ENCODE measurements at places on chromosomes 3 and 15.

GRCh38 chr15:77986891-77987764 is 90.4 kb downstream of the TBC1D2B start:
- H3K27ac ChIP-seq: no peak overlapping the region
- peaks cover 10% of the 10 kb centered on the region for H3K27me3 ChIP-seq
- no peak overlapping the region for H3K4me3 ChIP-seq

- no peak overlapping the region for H3K27ac ChIP-seq
- no peak overlapping the region for H3K4me3 ChIP-seq
- DNase-seq: no peak
These were observed 116.1 kb upstream of the IL12A start for GRCh38 chr3:159872374-159873109.

DNA sequence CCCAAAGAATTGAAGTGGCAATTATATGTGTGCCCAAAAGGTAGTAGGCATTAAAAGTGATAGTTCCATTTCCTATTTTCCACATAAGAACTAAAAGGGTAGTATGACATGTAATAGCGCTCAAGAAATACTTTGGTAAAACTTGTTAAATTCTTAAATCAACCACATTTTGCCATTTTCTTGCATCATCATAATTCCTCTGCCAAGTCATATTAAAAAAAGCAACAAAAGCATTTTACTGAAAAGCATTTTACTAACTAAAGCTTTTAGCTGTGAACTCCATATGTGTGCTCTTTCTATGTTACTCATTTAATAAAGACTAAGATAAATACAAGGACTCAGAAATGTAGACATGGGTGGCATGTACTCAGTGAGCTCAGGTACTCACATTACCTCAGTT is 70.1 kb downstream of the GPR160 start:
- no peaks in the 10 kb centered on the region for H3K27me3 ChIP-seq
- H3K4me1 ChIP-seq: no peaks in the 10 kb centered on the region
- H3K4me3 ChIP-seq: no peak overlapping the region
- no peak for DNase-seq
- peak overlapping the region; percentile 67 for H3K27ac ChIP-seq
- H3K36me3 ChIP-seq: peaks cover 12% of the 10 kb centered on the region

DNA sequence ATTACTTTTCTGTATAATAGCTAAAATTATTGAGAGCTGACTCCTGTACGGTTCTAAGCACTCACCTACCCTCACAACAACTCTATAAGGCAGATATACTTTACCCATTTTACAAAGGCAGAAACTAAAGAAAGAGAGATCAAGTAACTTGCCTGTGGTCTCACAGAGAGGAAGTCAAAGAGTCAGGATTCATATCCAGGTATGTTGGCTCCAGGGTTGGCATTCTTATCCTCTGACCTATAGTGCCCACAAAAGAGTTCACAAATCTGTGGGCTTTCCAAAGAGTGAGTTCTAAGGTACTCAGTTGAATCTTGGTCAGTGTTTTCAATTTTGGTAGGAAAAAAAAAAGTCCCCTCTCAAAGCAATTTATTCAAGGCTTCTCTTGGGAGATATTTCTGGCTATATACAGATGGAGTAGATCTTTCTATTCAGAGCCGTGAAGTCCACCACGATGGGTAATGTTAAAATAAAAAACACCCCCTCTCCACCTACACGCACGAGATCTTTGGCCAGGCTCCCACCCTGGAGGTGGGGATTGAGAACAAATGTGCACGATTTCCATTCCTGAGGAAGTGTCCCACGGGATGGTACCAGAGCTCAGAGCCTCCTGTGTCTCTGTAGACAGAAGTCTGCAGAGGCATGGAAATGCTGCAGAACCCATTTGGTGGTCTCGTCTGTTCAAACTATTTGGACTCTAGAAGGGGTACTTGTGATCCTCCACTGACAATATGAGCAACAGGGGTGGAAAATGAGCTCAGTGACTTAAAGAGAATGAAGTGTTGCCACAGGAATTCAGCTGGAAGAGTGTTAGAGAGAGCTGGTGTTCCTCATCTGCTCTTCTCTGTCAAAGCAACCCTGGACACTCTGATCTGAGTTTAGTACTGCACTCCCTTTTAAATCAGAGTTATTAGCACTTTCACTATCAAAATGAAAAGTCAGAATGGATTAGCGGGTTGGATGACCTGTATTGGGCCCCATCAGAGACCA is 212.1 kb upstream of the EIF1B start:
- no peak for DNase-seq
- H3K4me1 ChIP-seq: peaks cover 2% of the 10 kb centered on the region

- no peak for DNase-seq
- no peak overlapping the region for H3K4me3 ChIP-seq
- no peaks in the 10 kb centered on the region for H3K27me3 ChIP-seq
- H3K4me1 ChIP-seq: no peaks in the 10 kb centered on the region
These were observed 26.1 kb downstream of the TAMM41 start for GRCh38 chr3:11820531-11821041.

DNA sequence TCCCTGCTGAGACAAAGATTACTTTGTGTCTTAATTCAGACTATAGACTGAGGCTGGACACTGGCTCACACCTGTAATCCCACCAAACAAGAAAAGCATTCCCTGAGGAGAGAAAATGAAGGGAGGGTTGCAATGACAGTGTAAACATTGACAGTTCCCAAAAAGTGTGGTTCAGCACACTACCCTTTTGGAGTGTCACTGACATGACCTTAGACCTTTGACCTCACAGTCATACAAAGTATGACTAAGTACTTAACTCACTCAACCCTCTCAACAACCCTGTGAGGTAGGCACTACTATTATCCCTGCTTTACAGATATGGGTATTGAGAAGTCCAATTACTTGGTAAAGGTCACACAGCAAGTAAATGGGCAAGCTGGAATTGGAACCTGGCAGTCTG is 341.7 kb downstream of the LRRC3B start:
- no peaks in the 10 kb centered on the region for H3K27me3 ChIP-seq
- no peak overlapping the region for H3K4me3 ChIP-seq
- no peak for DNase-seq
- peaks cover 3% of the 10 kb centered on the region for H3K4me1 ChIP-seq
- H3K27ac ChIP-seq: no peak overlapping the region
- H3K36me3 ChIP-seq: no peaks in the 10 kb centered on the region

DNA sequence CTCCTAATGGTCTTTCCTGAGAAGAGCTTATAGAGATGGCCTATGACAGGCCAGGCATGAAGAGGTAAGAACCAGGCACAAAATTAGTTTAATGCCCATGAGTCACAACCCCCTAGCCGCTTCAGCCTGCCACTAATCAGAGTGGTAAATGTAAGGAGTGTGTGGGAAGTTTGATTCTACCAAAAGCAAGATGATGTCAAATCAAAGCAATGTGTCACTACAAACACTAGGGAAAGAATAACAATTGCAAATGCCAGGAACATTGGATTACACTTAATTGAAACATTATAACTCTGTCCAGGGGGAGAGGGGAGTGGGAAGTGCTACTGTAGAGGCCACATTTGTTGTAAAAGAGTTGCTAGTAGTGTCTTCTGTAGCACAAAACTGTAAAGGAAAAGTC is 596.6 kb upstream of the AGTR1 start:
- no peaks in the 10 kb centered on the region for H3K4me1 ChIP-seq
- no peak overlapping the region for H3K27ac ChIP-seq
- no peak for DNase-seq
- H3K4me3 ChIP-seq: no peak overlapping the region
- H3K27me3 ChIP-seq: no peaks in the 10 kb centered on the region

DNA sequence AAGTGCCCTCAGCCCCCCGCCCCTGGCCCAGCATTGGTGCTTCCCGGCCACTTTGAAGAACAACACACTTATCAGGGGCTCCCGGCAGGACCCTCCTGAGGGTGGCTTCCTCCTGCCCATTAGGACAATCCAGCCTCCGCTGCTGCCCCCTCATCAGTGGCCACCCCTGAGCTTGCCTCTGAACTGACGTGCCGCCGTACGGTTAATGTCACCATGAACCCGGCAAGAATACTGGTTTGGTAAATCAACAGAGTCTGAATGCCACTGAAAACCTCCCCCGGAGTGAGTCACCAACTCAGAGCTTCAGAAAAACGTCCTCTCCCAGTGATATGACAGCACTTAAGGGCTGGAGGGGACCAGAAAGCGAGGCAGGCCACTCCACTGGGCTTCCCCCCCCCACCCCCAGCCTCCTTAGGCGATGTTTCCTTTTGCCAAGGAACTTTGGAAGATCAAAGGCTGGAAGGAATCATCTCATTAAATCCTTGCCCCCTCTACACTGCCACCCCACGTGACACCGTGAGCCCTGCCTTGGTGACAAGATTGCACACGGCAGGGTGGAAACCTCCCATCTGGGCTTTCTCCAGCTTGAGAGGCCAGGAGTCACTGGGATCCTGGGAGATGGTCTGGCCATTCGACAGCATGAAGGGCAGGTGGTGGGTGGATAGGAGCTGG is 142.1 kb downstream of the NUP210 start:
- peaks cover 44% of the 10 kb centered on the region for H3K27me3 ChIP-seq
- peaks cover 2% of the 10 kb centered on the region for H3K4me1 ChIP-seq
- no peak for DNase-seq
- H3K4me3 ChIP-seq: no peak overlapping the region
- H3K36me3 ChIP-seq: no peaks in the 10 kb centered on the region

- peaks cover 4% of the 10 kb centered on the region for H3K27me3 ChIP-seq
- H3K27ac ChIP-seq: no peak overlapping the region
- no peak overlapping the region for H3K4me3 ChIP-seq
- no peaks in the 10 kb centered on the region for H3K4me1 ChIP-seq
These were observed 283.4 kb upstream of the VEPH1 start for GRCh38 chr3:157786618-157787017.

GRCh38 chr15:39896846-39897245 is 23.2 kb downstream of the GPR176 start:
- H3K4me3 ChIP-seq: no peak overlapping the region
- peaks cover 5% of the 10 kb centered on the region for H3K27me3 ChIP-seq
- no peak for DNase-seq
- no peak overlapping the region for H3K27ac ChIP-seq

GRCh38 chr15:89163271-89164055 is 57.9 kb downstream of the RLBP1 start:
- DNase-seq: no peak
- peaks cover 4% of the 10 kb centered on the region for H3K36me3 ChIP-seq
- H3K27ac ChIP-seq: no peak overlapping the region
- H3K27me3 ChIP-seq: no peaks in the 10 kb centered on the region
- no peak overlapping the region for H3K4me3 ChIP-seq

DNA sequence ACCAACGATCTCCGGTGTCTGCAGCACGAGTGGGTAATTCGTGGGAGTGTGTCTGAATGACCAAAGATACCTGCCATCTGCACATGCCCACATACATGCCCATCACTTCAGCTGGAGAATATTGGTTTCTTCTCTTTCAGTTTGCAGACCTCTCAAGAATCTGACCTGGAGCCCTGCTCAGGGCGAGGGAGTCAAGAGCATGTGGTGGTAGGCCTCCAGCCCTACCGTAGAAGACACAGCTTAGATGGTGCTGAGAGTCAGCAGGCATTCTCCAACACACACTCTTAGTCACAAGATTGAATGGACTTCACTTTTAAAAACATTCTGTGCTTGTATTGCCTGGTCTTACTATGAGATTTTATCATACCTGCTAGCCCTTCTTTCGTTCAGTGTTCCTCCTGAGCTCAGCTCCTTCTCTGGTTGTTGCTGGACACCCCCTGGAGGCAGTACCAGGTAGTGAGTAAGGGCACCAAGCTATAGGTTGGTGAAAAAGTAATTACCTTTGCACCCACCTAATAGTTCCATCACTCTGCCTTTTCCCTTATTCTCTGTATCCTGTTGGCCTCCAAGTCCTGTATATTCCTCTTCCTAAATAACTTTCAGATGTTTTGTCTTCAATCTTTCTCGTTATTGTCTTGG is 252.0 kb downstream of the CACNA2D3 start:
- H3K27me3 ChIP-seq: peaks cover 48% of the 10 kb centered on the region
- H3K27ac ChIP-seq: no peak overlapping the region
- peaks cover 5% of the 10 kb centered on the region for H3K4me1 ChIP-seq
- DNase-seq: peak; percentile 22
- H3K36me3 ChIP-seq: no peaks in the 10 kb centered on the region
- H3K4me3 ChIP-seq: no peak overlapping the region

DNA sequence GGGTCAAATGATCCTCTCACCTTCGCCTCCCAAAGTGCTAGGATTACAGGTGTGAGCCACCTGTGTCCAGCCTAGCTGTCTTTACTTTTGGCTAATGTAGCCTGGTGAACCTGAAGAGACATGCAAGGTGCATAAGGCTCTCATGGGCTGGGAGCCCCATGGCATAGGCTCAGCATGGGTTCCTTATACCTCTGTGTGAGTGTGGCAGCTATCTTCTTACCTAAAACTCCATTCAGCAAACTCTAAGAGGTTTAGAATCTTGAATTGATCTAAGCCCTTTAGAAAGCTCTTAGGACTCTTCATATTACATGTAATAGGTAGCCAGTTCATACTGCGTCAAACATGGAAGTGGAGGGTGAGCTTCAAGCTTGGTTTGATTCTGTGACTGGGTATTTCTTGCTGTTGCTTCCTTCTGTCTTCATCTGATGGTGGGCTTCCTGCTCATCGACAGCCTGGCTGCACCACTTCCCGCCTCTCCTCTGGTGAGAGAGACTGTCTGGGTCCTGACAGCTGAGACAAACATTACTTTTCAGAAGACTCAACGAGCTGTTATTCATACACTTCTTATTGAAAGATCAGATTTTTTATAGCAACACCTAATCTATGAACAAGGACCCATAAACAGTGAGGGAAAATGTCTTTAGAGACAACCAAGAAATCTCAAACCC is 19.2 kb upstream of the TKT start:
- no peak for DNase-seq
- peak overlapping the region; percentile 65 for H3K27ac ChIP-seq
- peaks cover 9% of the 10 kb centered on the region for H3K4me1 ChIP-seq
- H3K27me3 ChIP-seq: no peaks in the 10 kb centered on the region

- H3K4me3 ChIP-seq: no peak overlapping the region
- H3K36me3 ChIP-seq: no peaks in the 10 kb centered on the region
- H3K27ac ChIP-seq: peak overlapping the region; percentile 6
- peaks cover 44% of the 10 kb centered on the region for H3K27me3 ChIP-seq
- peaks cover 15% of the 10 kb centered on the region for H3K4me1 ChIP-seq
These were observed 4.1 kb upstream of the ALDH1L1 start for GRCh38 chr3:126184465-126185000.

DNA sequence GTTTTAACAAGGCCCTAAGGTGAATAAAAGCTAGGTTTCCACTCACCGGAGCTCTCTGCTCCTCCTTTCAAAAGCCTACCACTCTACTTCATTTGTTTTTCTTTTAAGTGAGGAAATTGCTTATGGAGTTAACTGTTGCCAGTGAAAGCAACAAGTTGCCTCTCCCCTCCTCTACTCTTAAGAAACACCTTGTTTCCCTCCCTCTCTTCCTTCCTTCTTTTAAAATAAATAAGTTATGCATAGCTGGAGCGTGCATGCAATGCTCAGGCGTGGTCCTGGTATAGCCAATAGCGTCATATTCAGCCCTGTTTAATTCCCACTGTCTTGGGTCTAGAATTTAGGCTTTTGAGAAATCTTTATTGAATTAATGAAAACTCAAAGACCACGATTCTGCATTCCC is 101.1 kb upstream of the IGF1R start:
- H3K4me3 ChIP-seq: peak overlapping the region; percentile 75
- H3K4me1 ChIP-seq: peaks cover 10% of the 10 kb centered on the region
- H3K36me3 ChIP-seq: no peaks in the 10 kb centered on the region

DNA sequence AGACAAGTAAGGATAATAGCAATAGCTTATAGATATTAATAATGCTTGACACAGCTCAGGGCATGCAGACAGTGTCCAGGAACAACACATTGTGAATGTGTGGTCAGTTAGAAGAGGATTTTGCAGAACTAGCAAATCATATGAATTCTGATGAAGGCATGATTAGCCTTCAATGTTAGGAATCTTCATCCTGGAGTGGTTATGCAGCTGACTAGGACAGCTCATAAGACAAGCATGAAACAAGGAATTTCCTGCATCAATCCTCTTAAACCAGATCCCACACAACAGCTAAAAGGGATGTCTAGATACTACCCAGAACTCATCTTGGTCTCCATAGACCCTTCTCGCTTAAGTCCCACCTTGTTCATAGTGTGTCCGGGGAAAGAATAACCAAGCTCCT is 499.0 kb upstream of the ATP11B start:
- no peak overlapping the region for H3K27ac ChIP-seq
- H3K4me1 ChIP-seq: peaks cover 18% of the 10 kb centered on the region
- no peak overlapping the region for H3K4me3 ChIP-seq
- no peaks in the 10 kb centered on the region for H3K36me3 ChIP-seq
